ENCODE measurements at places on chromosomes 5 and 9.

GRCh38 chr5:57247765-57248164, 73.9 kb downstream of the GPBP1 start:
- no peak for DNase-seq

DNA sequence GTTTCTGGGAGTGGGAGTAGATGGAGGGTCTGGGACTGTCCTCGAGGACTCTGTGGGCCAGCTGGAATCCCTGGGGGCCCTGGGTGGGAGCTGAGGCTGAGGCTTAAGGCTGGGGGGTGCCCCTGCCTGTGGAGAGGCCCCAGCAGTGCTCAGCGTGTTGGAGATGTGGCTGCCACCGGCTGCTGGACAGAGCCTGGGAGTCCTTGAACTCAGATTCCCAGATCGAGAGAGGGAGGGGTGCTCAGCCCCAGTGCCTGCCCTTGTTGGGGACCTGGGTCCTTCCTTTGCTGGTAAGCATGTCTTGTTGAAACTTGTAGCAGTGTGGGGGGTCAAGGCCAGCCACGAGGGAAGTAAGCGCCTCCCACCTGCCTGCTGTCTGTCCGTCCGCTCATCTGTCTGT, 10.7 kb downstream of the RXRA start:
- DNase-seq, result no peak

- DNase-seq, result no peak
Observed at GRCh38 chr5:6567835-6568234, 65.0 kb downstream of the NSUN2 start.

DNA sequence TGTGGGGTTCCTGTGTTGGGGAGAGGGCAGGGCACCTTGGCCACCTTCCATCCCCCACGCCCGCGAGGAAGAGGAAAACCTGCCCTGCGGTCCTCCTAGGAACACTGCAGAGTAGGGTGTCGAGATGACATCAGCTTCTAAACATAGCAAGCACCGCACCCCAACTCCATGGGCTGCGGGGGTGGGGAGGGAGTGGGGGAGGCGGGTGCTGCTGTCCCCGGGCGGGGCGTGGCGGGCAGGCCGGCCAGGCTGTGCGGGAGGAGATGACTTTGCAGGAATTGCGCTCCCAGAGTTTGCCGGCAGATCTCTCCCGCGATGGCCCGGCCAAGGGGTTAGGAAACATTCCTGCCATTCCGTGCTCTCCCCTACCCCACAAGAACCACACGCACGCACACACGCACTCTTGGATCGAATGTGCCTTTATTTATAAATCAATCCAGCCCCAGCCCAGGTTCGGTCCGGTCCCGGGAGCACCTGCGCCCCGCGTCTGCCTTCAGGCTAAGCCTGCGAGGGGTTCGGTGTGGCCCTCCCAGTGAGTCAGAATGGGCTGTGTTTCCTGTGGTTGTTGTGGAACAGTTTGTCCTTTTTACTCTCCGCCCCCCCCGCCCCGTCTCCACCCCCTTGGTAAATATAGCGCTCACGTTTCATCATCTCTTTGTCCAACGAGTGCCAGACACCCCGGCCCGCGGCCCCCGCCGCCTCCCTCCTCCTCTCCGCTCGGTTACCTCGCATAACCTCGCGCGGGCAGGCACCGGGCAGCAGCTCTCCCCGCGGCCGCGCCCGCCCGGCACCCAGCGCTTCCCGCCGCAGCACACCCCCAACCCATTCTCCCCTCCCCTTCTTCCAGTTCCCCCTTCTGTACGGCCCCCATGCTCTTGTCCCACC, 5.3 kb upstream of the KLF9 start:
- peak; percentile 90 for DNase-seq

DNA sequence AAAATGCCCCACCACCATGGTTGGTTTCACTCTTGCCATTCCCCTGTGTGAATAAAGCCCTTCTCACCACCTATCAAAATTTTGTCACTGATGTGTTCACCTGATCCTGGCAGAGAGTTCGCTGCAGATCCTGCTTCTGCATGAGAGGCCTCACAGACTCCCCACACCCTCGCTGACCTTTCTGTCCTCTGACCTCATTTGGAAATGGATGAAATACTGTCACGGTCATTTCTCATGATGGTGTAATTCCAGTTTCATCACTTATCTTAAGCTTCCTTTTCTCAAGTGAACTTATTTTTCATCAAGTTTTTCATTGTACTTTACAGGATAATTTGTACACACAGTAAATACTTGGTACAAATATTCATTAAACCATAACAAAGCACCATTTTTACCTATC, 131.3 kb downstream of the FRMD3 start:
- DNase-seq, result no peak

- DNase-seq, result no peak
Observed at GRCh38 chr5:137146402-137146890, 352.7 kb downstream of the SPOCK1 start.

- DNase-seq, result no peak
Observed at GRCh38 chr5:103218164-103218563, 40.4 kb upstream of the MACIR start.

DNA sequence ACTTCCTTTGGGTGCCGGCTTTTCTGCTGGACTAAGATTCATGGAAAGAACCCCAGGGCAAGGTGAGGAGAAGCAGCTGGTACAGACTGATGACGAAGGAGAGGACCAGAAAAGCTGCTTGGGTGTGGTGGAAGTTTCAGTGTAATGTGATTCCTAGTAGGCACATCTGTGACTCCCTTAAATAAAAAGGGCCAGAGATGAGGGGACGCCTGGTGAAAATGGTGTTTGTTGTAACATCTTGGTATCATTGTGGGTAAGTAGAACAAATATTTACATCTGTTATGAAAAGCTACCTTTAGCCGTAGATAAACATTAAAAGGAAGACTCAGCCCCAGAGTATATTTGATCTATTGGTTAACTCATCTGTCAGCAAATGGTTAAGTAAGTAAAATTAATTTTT, 33.8 kb downstream of the OTULINL start:
- no peak for DNase-seq

DNA sequence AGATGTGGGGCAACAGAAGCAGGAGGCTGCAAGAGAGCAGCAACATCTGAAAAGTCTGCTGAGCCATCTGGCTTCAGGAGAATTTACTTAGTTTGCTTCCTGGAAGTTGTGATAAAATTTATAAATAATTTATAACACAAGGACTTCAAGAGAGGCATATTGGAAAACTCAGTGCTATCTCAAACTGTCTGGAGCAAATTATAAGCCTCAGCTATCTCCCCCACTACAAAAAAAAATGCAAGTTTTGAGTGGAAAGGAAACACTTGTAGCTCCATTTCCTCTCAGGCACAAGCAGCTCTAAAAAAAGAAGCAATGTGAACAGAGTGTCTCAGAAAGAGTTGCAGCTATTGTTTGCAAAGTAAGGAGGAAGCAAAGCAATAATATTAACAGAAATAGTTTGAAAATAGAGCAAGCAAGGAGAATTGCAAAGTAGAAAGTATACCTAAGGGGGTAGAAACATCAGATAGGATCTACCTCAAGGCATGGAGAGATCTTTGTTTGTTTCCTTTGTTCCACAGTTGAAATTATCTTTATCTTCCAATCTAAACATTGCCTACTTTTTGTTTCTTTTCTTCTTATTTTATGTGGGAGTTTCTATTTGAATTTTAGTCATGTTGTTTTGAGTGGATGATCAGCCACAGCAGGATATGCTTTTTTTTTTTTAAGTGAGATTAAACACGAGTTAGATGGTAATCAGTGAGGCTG, 55.9 kb upstream of the IL6ST start:
- no peak for DNase-seq

GRCh38 chr9:26956860-26957233, 635 bp downstream of the IFT74 start:
- DNase-seq, result no peak

GRCh38 chr5:14234204-14234603, 91.1 kb downstream of the TRIO start:
- DNase-seq, result no peak

GRCh38 chr5:61020415-61020814, 75.4 kb downstream of the NDUFAF2 start:
- no peak for DNase-seq

DNA sequence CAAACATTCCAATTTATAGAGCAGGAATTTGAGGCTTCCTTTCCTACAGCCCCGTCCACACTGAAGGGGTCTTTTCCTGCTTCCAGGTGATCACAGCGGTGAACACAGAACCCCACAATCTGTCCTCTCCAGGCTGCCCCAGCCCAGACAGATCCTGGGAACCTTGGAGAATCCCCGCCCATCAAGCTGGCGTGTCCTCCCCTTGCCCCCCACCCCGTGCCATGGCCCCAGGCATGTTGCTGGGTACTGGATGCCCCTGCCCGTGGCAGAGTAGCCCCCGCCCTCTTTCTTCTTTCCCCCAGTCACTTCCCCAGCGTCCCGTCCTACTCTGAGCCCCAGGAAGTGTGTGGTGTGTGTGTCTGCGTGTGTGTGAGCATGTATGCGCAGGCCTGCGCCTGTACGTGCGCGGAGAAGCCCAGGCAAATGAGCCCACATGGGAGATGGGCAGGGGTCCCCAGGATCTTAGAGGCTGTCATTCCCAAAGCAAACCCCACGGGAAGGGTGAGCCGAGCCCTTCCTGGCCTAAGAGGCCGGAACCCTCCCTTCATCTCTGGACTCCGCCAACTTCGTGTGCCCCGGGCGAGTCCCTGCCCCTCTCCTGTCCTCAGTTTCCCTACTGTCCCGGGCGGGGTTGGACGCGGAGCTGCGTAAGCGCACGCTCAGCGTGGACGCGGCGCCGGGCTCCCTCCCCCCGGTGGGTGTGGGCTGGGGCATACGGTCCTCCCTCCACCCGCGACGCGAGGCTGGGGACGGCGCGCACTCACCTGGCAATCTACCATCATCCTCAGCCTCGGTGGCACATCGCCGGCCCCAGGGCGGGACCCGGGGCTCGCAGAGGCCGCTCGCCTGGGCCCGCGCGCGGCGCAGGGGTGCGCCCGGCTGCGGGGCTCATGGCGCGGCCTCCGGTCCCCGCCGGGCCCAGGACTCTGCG, 15.2 kb downstream of the GBGT1 start:
- DNase-seq, result peak; percentile 79

DNA sequence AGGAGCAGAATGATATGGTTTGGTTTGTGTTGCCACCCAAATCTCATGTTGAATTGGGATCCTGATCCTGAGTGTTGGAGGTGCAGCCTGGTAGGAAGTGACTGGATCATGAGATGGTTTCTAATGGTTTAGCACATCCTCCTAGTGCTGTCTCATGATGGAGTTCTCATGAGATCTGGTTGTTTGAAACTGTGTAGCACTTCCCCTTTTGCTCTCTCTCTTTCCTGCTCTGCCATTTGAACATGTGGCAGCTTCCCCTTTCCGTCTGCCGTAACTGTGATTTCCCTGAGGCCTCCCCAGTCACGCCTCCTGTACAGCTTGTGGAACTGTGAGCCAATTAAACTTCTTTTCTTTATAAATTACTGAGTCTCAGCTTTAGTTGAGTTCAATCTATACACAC, 756.8 kb upstream of the CDH6 start:
- no peak for DNase-seq

DNA sequence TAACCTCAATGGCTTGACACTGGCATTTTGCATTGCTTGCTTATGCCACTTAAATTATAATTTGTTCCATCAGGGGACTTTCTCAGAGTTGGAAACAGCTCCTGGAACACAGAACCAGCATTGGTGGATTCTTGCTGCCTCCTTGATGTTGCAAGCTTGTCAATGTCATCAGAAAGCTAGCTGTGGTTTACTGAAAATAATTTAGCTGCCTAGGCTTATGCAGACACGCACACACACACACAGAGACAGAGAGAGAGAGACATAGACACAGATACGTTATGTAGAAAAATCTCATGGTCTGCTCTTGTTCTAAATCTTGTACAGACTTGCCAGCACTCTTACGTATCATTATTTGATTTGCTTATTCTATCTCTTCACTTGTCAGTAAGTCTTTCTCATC, 78.0 kb downstream of the HMHB1 start:
- DNase-seq, result no peak

- DNase-seq, result no peak
Observed at GRCh38 chr9:98453589-98454311, 198.3 kb upstream of the TBC1D2 start.

GRCh38 chr9:79208791-79209396, 362.9 kb upstream of the TLE4 start:
- no peak for DNase-seq

GRCh38 chr9:98097836-98098235, 21.2 kb downstream of the TRIM14 start:
- no peak for DNase-seq

- no peak for DNase-seq
Observed at GRCh38 chr5:80622756-80623155, 31.7 kb upstream of the MSH3 start.

DNA sequence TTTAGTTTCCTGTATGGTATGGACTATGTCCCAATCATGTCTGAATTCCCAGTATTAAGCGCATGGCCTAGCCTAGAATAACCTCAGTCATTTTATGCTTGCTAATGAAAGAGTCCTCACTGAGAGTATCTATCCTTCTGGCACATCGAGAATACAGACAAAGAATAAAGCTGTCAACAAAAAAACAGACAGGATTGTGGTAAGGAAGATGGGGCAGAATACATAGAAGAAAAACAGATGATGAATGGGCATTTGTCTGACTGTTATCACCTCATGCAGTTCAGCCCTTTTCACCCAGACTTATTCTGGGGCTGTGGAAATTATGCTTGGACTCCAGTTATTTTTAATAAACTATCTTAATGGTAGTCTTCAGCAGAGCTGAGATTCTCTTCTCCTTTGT, 363.8 kb upstream of the TNC start:
- DNase-seq, result no peak

GRCh38 chr5:1007221-1007680, 1.4 kb upstream of the NKD2 start:
- no peak for DNase-seq
